ENCODE measurements at places on chromosomes 7 and 10.

GRCh38 chr10:21726601-21727225, 192.7 kb downstream of the MLLT10 start:
- no peak for DNase-seq

- DNase-seq: no peak
Observed at GRCh38 chr7:55140941-55141278, 122.1 kb downstream of the EGFR start.

GRCh38 chr7:50824882-50825281, 42.2 kb upstream of the GRB10 start:
- DNase-seq: no peak

- no peak for DNase-seq
Observed at GRCh38 chr7:2954433-2954853, 89.2 kb downstream of the CARD11 start.

- DNase-seq: peak; percentile 87
Observed at GRCh38 chr7:131895541-131896164, 339.2 kb upstream of the PODXL start.

DNA sequence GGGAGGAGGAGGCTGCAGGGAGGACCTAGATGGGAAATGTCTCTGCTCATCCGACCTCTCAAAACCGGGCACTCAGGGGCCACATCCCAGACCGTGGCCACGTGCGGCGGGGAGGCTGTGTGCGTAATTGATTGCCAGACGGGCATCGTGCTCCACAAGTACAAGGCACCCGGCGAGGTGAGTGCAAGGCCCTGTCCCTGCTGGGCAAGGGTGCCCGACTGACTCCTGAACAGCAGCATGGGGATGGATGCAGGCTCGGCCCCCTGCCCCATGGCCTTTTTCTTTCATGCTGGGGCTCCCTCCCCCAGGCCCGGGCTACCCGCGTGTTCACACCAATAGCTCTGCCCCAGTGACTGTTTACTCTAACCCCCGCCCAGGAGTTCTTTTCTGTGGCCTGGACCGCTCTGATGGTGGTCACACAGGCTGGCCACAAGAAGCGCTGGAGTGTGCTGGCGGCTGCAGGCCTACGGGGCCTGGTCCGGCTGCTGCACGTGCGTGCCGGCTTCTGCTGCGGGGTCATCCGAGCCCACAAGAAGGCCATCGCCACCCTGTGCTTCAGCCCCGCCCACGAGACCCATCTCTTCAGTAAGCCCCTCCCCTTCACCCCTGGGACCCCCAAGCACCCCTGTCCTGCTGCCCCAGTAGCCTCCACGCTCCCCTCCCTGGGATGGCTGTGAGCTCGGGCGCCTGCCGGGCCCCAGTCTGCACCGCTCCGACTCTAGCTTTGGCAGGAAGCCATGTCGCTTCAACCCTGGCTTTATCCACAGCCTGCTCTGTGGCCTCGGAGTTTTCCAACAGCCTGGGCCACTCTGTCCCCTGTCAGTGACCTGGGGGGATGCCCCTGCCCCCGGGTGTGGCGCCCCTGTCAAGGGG, 3.9 kb downstream of the LRWD1 start:
- no peak for DNase-seq

GRCh38 chr7:103010211-103010610, 64.4 kb downstream of the FBXL13 start:
- no peak for DNase-seq

DNA sequence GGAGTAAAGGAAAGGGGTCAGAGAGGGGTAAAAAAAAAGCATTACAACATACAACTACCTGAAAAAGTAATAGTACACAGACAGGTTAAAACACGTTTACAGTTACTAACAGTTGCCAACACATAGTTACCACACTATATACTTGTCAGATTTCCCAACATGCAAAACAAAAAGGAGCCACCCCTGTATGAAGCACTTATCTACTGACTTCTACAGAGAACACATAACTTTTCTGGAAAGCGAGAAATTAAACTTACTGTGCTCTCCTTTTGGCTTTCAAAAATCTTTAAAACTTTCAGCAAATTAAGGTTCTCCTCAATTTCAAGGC, 2.1 kb downstream of the ABI1 start:
- DNase-seq: no peak

GRCh38 chr7:111734954-111735660, 172.8 kb upstream of the IMMP2L start:
- DNase-seq: no peak

DNA sequence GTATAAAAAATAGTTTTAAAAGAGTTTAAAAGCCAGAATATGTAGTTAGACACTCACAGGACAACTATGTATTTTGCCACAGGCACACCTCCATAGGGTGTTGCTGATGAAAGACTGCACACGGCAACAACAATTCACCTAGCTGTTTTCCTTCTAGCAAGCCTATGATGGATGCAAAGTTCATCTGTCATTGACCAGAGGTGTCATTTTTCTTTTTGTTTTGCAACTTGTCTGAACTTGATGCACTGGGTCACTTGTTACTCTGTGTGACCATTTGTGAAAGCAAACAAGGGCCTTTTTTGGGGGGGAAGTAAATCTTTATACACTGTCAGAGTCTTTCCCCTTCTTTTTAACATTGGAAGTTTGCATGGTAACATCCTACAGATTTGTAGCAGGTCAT, 258.0 kb upstream of the SEMA3A start:
- DNase-seq: no peak

GRCh38 chr7:12257582-12257981, 46.5 kb downstream of the TMEM106B start:
- no peak for DNase-seq

DNA sequence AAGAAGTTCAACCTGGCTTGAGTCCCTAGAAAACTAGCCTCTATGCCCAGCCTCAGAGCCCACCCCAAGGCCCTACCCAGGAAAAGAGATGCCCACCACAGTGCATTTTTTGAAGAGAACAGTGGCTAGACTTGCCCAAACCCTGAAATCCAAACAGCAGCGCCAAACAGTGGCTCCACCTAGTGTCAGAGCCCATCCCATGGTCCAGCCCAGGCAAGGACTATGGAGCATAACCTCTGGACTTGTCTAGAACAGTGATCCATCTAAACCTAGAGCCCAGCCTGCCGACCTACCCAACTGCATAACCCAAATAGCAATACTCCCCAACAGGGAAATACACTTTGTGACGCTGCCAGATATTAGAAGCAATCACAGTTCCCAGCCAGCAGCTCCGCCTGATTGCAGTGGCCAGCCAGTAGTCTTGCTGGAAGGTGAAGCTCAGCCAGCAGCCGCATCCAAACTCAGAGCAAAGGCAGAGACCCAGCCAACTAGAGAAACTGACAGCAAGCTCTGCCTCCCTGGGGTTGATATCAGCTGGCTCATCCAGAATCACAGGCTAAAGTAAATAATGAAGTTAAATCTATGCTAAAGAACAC, 44.5 kb downstream of the HBP1 start:
- no peak for DNase-seq

DNA sequence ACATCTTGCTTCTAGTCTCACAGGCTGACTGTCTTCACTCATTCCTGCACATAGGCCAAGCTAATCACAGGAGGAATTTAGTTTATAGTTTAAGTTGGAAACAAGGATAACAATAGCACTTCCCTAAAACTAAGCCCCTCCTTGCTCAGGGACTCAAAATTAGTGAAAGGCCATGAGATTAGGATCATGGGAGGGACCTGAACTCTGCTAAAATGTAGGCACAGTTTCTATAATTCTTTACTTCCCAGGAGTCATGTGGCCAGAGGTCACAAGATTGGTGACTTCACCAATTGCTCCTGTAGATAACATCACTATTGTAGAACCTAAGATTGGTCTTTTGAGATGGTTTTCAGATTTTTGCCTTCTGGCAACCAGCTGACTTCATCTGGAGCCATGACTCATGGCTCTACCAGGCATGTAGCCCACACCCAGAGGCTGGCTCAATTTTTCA, 14.8 kb upstream of the UPP1 start:
- DNase-seq: peak; percentile 53

GRCh38 chr7:19327018-19327417, 181.8 kb upstream of the FERD3L start:
- peak; percentile 38 for DNase-seq

GRCh38 chr10:7423521-7423920, 12.7 kb upstream of the SFMBT2 start:
- DNase-seq: no peak

DNA sequence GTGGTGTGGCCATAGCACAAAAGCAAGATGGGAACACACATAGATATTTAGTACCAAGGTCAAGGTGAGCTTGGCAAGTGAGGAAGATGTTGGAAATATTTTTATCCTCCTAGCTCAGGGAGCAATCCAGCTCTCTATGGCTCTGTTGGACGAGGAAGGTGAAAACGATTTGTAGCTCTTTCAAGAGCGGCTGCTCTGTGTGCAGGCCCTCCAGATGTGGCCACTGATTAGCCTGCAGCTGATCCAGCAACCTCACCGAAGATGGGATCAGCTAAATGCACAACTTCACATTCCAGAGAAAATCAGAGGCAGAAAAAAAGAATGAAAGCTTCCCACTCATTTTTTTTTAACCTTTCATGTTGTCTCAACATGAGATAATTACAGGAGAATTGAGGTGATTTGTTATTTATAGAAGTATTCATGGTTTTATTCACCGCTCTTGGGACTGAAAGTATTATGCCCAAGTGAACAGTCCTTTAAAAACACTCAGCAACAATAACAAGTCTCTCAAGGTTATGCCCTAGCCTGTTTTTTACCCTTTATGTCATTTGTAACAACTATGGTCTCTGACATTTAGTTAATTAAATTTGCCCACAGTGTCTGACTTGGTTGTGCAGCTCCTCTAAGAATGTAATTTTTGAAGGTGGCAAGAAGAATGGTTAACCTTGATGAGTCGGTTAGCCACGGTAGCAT, 213.6 kb upstream of the ADARB2 start:
- DNase-seq: no peak

DNA sequence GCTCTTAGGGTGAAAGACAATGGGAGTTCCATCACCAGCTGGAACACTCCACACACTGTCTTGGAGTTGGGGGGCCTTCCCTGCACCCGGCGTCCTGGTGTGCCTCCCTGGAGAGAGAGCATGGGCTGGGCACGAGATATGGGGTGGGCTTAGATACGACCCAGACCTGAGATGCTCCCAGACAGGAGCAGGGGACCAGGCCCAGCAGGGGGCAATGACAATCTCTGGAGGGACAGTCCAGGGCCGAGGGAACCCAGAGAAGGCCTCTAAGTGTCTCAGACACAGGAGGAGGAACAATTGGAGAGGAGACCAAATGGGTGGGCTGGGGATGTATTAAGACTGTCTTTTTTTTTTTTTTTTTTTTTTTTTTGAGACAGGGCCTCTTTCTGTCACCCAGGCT, 40.0 kb downstream of the MYL10 start:
- DNase-seq: no peak

DNA sequence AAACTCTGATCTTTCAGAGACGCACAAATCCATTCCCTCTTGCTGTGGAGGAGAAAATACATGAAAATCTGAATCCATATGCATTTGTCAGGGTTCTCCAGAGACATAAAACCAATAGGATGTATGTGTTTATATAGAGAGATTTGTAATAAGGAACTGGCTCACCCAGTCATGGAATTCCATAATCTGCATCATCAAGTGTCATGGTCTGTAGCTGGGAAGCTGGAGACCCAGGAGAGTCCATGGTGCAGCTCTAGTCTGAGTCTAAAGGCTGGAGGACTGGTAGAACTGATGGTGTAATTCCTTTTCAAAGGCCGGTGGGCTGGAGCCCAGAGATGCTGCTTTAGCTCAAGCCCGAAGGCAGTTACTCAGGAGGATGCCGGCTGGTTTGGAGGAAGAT, 134.0 kb downstream of the TCF7L2 start:
- no peak for DNase-seq

DNA sequence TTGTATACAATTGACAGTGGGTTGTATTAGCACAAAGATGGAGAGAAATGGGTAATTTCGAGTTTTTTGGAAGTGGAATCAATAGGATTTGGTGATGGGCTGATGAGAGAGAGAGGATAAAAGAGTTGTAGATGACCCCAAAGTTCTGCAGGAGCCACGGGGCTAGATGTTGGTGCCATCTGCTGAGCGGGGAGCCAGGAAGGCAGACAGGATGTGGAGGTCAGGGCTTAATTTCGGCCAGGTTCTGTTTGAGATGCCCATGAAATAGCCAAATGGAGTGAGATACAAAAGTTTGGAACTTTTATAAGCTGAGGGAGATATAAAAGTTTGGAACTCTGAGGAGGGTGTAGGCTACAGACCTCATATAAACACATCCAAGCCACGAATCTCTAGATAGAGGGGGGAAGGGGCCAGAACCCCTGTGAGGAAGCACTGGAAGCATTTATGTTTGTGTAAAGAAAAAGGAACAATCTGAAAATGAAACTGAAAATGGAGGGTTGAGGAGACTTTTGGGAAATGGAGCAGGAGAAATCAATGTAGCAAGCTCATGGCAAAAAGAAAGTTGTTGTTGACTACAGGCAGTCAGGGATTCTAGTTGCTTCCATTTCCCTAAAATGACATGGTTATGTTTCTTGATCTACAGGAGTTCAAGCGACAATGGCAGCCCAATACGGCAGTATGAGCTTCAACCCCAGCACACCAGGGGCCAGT, 2.2 kb downstream of the GIMAP4 start:
- no peak for DNase-seq

GRCh38 chr10:132570771-132571649, 33.4 kb downstream of the INPP5A start:
- no peak for DNase-seq

GRCh38 chr10:93028883-93029282, 31.7 kb upstream of the CYP26C1 start:
- no peak for DNase-seq

- no peak for DNase-seq
Observed at GRCh38 chr7:45970454-45970853, 49.4 kb upstream of the IGFBP3 start.

DNA sequence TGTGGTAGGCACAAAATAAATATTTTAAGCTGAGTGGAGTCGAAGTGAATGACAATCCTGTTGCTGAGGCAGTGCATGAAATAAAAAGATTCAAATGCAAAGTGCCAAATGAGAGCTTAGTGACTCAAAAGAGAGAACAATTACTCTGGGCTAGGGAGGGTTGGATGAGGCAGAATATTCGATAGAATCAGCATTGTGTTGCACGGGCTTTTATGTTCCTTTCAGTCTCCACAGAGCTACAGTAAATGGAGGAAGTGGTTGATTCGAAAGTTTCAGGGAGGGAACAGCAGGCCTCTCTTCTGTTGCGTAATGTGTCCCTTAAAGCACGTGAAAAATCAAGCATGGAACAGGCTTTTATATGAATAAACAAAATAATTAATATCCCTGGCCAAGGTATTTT, 599.3 kb upstream of the CELF2 start:
- no peak for DNase-seq

- DNase-seq: no peak
Observed at GRCh38 chr10:120188950-120189349, 268.1 kb upstream of the PLPP4 start.

DNA sequence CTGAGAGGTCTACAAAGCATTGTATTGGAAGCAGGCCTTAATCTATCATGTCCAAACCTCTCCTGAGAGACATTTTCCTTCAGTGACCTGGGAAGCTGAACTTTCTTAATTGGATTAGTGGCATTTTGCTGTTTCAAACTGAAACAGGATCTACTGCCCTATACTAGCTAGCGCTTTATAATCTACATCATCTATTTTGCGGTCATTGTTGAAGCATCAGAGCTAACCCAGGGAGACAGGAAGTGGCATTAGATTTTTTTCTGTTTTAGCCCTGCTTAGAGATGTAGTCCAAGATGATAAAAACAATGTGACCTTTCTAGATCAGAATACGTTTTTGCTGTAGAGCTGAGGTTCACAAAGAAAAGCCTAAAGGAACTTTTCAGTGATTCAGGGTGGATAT, 147.4 kb upstream of the AGR3 start:
- no peak for DNase-seq
